ENCODE measurements at places on chromosomes 5 and 9. TPM values are rescaled to one million over a fixed set of nuclear protein-coding genes. Genes with fewer than 3 reads are reported as not detected.

The UGT3A2 gene
- not detected for total RNA-seq

The MOB3B gene
- 0.25 TPM for total RNA-seq

The CAPSL gene
- total RNA-seq, result not detected

The LURAP1L gene
- total RNA-seq, result 47.5 TPM

The RGP1 gene
- 7.8 TPM for total RNA-seq

The NR2F1-AS1 gene
- total RNA-seq, result 11.8 TPM

The TEX10 gene
- 36.0 TPM for total RNA-seq

DNA sequence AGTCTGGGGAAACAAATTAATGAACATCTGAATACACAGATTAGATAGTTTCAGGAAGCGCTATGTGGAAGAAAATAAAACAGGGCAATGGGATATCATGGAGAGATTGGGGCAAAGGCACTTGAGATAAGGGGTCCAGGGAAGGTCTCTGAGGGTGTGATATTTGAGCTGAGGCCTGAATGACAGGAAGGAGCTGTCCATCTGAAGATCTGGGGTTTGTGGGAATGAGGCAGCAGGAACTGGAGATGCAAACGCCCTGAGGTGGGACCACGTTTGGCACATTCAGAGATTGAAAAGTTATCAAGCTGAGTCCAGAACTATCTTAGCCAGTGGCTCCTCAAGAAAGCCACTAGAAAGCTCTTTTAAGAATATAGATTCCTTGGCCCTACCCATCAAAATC lies 8.7 kb upstream of the DAB2IP start:
- DNase-seq, result no peak

GRCh38 chr5:45035991-45036390 lies 227.2 kb downstream of the MRPS30 start:
- no peak for DNase-seq

DNA sequence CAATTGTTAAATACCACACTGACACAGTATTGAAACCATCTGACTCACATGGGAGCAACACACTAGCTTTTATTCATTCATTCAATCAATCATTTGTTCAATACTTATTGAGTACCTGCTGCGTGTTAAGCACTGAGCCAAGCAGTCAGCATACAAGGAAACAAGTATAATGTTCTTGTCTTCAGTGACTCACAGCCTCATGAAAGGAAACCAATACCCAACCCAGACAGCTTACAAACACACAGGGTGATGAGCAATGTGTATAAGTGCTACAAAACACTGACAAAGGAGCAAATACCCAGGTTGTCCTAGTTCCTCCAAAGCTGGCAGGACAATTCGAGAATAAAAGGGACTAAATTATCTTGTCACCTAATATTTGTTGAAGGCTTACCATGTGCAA lies 67.6 kb upstream of the RASEF start:
- DNase-seq, result no peak

- DNase-seq, result no peak
Observed at GRCh38 chr5:40652441-40653220, 27.1 kb upstream of the PTGER4 start.

- no peak for DNase-seq
Observed at GRCh38 chr9:123399803-123400378, 43.9 kb downstream of the CRB2 start.

- DNase-seq, result no peak
Observed at GRCh38 chr5:111463311-111463710, 49.0 kb downstream of the STARD4 start.

DNA sequence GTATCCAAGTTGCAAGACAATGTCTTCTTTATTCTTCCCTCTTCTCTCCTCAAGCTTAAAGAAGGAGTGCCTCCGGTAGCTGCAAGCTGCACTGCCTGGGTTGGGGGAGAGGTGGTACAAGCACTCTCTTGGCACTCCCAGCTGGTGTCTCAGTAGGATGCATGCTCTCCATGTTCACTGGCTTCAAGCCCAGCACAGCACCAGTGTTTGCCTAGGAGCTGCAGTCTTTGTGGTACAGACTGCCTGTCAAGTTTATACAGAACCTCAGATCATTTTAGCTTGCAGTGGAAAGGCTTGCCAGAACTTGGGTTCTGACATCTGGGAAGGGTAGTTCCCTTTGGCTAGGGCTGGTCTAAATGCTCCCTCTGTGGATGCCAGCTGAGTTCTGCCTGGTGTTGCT lies 505.6 kb downstream of the MAN2A1 start:
- DNase-seq, result no peak

- DNase-seq, result no peak
Observed at GRCh38 chr9:131965103-131965502, 114.6 kb downstream of the MED27 start.

DNA sequence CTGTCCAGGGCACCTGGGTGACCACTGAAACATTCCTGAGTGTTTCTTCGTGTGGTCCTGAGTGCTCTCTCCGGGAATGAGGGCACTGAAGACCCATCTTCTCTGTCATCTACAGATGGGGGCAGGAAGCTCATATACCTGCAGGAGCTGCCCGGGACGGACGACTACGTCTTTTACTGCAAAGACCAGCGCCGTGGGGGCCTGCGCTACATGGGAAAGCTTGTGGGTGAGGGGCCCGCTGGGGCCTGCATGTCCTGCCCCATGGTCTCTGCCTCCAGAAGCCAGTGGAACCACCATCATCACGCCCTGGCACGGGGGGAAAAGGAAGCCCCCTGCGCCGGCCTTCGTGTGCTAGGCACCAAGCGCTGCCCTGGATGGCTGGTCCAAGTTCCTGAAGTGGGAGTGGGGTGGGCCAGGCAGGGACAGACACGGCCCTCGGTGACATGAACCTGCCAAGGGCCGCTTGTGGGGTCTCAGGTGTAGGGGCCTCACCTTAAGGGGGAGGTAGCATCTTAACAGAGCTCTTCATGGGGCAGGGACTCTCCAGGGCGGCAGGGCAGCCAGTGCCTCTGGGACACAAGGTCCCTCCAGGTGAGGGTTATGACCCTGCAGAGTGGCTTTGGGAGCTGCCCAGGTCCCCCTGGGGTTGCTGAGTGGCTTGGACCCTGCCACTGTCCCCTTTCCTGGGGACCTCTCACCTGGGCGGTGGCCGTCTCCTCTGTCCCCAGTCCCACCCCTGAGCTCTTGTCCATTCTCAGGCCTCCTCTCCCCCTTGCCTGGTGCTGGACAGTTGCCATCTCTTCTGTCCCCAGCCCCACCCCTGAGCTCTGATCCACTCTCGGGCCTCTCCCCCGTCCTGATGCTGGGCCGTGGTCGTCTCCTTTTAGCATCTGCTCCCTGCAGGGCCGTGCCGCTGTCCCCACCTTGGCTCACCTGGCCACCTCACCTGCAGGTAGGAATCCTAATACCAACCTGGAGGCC lies 2.1 kb downstream of the OBP2A start:
- DNase-seq, result no peak

GRCh38 chr5:6636293-6636692 lies 3.1 kb downstream of the SRD5A1 start:
- DNase-seq, result no peak

DNA sequence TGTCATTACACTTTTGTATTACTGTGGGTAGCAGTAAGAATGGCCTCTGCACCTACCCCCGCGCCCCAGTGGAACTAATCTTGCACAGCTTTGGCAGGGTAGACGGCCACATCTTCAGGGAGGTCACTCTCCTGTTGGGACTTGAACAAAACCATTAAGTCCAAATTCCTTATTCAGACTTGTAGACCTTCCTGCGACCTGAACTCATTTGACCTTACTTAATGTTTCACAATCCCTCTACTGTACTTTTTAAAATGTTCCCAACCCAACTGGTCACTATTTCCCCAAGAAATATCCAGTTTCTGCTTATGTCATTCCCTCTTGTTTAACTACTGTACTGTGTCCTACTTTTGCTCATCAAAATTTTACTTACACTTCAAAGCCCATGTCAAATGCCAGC lies 5.3 kb upstream of the FAM120AOS start:
- no peak for DNase-seq

GRCh38 chr5:142873831-142874230 lies 103.7 kb downstream of the ARHGAP26 start:
- no peak for DNase-seq

DNA sequence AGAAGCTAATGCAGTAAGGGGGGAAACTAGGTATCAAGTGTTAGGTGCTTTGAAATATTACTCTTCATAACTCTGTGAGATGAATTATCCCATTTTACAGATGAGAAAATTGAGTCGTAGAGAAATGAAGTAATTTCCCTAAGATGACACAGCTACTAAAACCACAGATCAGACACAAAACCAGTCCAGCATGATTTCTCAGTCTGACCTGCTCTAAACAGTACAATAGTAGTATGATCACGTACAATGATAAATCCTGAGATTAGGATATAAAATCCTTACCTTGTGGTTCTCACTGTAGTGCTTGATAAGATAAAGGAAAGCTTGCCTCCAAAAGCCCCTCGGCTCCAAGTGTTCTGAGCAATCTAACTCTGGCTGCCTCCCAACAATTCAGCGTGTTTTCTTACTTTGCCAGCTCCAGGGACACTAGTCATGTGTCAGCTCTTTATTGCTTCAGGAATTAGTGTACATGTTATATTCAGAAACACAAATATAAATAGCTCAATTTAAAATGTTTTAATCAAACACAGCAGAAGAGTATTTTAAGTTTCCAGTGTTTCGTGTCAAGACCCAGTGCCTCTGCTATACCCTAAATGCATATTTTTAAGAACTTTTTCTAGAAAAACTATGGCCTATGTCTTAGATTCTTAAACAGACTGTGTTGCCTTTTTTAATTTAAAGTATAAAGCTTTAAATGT lies 243.6 kb downstream of the DENND1A start:
- peak; percentile 30 for DNase-seq

DNA sequence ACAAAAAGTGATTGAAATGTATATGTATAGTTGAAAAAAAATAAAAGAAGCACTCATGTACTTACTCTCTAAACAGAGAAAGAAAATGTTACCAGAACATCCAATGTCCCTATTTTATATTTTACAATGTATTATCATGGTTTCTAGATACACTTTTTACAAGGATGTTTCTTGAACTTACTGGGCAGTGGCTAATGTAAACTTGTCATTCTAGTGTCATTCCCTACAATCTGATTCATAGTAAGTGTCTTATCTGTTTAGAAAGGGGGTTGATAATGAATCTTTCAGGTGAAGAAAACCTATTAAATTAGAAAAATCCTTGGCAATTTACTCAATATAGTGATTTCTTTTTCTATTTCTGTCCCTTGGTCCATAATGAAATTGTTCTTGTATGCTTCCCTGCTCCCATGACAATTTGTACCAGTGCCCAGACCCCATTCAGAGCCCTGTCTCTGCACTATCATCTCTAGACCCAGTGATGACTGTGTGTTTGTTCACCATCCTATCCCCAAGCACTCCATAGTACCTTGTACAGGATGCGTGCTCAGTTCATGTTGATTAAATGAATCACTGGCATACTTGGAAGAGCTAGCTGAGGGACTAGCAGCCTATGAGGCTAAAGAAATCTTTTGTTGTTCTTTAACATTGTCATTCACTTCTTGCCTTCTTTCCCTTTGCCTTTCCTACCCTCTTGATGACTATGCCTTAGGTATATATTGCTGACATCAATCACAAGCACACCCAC lies 101.2 kb downstream of the HMHB1 start:
- peak; percentile 75 for DNase-seq

- peak; percentile 61 for DNase-seq
Observed at GRCh38 chr9:133944746-133945135, 47.4 kb downstream of the VAV2 start.

DNA sequence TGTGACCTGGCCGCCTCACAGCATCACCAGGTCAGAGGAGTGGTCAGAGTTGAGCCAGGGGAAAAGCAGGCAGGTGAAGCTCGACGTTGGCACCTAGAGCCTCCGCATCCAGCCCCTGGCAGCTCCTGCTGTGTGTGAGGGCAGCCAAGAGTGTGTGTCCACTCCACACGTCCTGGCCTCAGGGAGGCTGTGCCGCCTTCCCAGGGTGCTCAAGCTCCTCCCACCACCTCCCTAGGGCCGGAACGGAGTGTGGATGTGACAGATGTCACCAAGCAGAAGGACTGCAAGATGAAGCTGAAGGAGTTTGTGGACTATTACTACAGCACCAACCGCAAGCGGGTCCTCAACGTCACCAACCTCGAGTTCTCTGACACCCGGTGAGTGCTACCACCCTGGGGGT lies 72.5 kb downstream of the PHF2 start:
- DNase-seq, result no peak

GRCh38 chr5:131536850-131537448 lies 98.1 kb downstream of the RAPGEF6 start:
- no peak for DNase-seq

DNA sequence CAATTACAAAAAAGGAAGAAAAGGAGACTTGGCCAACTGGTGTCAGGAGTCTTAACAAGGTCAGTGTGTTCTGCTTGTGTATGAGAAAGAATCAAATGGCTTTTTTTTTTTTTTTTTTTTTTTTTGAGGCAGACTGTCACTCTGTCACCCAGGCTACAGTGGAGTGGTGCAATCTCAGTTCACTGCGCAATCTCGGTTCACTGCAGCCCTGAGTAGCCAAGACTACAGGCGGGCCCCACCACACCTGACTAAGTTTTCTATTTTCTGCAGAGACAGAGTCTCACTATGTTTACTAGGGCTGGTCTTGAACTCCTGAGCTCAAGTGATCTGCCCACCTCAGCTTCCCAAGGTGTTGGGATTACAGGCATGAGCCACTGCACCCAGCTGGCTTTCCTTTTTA lies 3.1 kb upstream of the IL7R start:
- no peak for DNase-seq

DNA sequence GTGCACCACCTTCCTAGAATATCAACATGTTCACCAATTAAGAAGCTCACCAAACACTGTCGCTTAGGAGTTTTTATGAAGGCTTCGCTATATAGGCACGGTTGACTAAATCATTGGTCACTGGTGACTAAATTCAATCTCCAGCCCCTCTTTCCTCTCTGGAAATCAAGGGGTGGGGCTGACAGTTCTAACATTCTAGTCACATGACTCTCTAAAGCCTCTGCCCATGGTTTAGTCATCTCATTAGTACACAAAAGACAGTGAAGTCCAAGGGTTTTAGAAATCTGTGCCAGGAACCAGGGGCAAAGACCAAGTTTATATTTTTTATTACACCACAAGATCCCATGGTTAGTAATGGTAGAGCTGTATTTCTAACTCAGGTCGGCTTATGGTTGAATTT lies 243.2 kb downstream of the ELAVL2 start:
- no peak for DNase-seq

DNA sequence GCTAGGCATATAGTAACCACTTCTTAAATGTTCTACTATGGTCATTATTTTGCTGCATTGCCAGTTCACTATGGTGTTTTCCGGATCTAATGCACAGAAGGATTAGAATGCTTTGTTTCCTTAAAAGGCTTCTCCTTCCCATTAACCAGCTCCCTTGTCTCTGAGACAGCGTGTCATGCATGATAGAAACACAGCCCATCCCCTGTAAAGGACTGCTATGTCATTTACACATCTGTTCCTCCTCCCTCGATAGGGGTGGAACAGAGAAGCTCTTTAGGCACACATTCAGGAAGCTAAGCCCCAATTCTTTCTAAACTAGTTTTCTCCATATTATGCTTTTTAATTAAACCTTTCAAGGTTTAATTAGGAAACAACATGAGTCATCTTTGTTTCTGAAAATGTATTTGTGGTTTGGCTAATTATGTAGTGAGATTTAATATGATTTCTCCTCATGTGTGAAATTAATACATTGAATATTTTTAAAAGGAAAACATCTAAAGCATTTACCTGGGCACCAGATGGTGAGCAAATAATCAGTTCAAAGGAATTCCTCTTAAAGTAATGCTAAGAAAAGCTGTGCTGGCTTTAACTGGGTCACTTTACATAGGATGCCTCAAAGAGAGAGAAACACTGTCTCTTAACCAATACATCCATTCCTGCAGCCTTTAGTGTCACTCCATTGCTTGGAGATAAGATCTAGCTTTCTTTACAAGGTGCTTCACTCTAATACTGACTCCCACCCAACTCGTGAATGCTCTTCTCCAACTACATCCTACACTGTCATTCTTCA lies 133.3 kb upstream of the PPP1R2B start:
- no peak for DNase-seq
